ENCODE measurements at places on chromosomes 6 and 20.

- peak; percentile 20 for DNase-seq
Observed at GRCh38 chr6:34982424-34982852, 93.4 kb downstream of the ANKS1A start.

GRCh38 chr6:3733321-3733925, 18.1 kb downstream of the PXDC1 start:
- no peak for DNase-seq

GRCh38 chr6:142395768-142396231, 94.0 kb downstream of the ADGRG6 start:
- no peak for DNase-seq

DNA sequence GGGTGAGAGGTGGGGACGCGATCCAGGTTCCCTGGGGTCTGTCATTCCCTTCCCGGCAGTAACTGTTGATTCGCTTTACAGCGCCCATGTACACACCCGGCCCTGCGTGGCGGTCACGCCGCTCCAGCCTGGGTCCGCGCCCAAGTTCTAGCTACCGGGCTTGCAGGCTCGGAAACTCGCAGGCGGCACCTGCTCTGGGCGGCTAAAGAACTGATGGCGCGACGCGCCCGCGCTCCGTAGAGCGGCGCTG, 1.4 kb upstream of the POU3F2 start:
- DNase-seq = no peak

GRCh38 chr20:46119028-46119546, 973 bp downstream of the CD40 start:
- DNase-seq = no peak

DNA sequence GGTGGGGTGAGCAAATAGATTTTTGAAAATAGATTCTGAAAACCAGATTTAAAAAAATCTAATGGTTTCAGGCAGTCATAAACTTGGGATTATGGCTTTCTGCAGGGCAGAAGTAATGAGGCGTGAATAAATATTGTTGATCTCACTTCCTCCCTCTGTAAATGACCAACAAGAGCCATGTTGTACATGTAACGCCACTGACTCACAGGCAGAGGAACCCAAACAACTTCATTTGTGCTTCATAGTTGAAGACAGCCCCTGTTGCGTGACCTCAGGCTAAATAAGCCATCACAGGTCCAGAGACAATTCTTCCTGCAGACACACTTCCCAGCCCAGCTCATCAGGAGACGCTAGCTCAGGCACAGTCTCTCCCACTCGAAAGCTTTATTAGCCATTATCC, 59.1 kb upstream of the F13A1 start:
- no peak for DNase-seq

DNA sequence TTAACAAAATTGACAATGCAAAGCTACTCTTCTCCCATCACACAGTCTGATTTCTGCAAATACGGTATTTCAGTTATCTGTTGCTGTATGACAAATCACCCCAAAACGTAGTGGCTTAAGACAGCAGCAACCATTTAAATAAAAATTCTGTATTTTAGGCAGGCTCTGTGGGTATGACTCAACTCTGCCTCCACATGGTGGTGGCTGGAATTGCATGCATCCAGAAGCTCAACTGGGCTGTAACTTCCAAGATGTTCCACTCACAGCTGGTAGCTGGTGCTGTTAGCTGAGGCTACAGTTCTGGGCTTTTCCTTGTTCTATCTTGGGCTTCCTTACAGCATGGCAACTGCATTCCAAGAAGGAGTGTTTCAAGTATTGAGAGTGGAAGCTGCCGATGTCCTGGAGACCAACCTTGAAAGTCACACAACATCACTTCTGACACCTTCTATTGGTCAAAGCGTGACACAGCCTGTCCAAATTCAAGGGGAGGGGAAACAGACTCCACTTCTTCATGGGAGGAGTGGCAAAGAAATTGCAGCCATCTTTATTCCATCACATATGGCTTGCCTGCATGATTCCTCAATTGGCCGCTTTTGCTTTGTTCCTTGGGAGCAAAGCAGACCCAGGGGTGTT, 39.7 kb upstream of the TULP1 start:
- peak; percentile 77 for DNase-seq

GRCh38 chr20:59598625-59599310, 5.6 kb upstream of the PHACTR3 start:
- peak; percentile 30 for DNase-seq

DNA sequence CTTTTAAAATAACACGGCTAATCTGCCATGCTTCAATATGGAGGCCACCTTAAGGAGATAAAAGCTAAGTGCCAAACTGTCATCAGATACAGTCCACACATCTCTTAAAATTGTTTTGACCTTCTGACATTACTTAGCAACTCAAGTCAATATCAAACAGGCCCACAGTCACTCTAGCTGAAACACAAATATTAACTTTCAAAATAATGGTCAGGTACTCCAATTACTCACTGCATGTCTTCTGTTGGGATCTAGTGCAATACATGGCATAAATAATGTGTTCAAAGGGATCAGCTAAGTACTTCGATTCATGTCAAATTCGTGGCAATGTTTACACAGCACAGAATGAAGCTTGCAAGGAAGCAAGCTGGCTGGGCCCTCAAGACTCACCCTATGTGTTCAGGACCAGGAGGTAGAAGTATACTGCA, 133.9 kb upstream of the BEND6 start:
- no peak for DNase-seq

DNA sequence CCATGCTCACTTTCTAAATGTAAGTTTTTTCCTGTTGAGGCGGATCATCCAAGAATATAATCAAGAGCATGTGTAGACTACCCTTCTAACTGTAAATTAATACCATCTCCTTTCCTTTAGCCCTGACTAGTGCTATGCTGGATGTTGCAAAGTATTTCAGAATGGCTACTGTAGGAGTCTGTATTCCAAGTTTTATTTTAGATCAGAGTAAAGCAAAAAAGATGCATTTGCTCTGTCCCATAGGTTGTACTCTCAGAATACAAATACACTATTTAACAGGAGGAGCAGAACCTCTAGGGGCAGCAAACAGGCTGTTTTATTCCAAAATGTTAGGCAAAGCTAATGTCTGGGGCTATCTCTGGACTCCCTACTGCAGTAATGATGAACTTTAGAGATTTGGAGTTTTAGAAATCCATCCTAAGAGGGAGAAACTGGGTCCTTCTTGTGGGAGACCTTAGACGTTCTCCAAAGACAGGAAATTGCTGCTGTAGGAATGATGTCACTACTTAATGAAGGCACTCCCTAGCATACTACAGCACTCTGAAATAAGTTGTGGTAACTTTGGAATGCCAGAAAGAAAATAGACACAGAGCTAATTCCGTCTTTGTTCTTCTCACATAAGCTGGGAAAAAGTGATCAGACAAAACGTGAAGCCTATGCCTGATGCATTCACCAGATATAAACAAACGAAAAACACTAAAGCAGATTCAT, 392.4 kb upstream of the HS3ST5 start:
- DNase-seq = no peak

- no peak for DNase-seq
Observed at GRCh38 chr6:16391451-16391912, 153.1 kb downstream of the GMPR start.

- no peak for DNase-seq
Observed at GRCh38 chr6:100167585-100167984, 173.6 kb upstream of the MCHR2 start.

- DNase-seq = no peak
Observed at GRCh38 chr6:37218061-37218460, 39.5 kb upstream of the TBC1D22B start.

DNA sequence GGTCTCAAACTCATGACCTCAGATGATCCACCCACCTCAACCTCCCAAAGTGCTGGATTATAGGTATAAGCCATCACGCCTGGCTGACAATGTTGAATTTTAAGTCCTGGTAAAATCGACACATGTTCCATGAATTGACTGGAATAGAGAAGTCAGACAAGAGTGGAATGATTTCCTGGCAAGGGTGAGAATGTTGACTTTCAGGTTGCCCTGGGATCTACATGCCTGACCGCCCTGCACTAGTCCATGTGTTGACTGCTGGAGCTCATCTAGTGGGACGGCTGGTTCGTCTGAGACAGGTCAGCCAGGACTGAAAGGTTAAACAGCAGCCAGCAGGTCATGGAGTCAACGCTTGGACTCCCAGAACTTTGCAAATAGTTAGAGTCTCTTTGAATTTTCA, 88.8 kb downstream of the SASH1 start:
- no peak for DNase-seq

- DNase-seq = no peak
Observed at GRCh38 chr6:107711412-107712236, 112.5 kb downstream of the SCML4 start.
